ENCODE measurements at places on chromosomes 16 and 17. TPM values are rescaled to one million over a fixed set of nuclear protein-coding genes. Genes with fewer than 3 reads are reported as not detected.

GRCh38 chr16:79452671-79453070 is 147.9 kb downstream of the MAF start:
- H3K27me3 ChIP-seq, result 0 out of 2 replicates have a peak, but pooled peaks cover 11% of the 10 kb centered on the region
- no peaks in the 10 kb centered on the region for H3K36me3 ChIP-seq
- no peak overlapping the region for H3K27ac ChIP-seq
- H3K4me3 ChIP-seq, result no peak overlapping the region

DNA sequence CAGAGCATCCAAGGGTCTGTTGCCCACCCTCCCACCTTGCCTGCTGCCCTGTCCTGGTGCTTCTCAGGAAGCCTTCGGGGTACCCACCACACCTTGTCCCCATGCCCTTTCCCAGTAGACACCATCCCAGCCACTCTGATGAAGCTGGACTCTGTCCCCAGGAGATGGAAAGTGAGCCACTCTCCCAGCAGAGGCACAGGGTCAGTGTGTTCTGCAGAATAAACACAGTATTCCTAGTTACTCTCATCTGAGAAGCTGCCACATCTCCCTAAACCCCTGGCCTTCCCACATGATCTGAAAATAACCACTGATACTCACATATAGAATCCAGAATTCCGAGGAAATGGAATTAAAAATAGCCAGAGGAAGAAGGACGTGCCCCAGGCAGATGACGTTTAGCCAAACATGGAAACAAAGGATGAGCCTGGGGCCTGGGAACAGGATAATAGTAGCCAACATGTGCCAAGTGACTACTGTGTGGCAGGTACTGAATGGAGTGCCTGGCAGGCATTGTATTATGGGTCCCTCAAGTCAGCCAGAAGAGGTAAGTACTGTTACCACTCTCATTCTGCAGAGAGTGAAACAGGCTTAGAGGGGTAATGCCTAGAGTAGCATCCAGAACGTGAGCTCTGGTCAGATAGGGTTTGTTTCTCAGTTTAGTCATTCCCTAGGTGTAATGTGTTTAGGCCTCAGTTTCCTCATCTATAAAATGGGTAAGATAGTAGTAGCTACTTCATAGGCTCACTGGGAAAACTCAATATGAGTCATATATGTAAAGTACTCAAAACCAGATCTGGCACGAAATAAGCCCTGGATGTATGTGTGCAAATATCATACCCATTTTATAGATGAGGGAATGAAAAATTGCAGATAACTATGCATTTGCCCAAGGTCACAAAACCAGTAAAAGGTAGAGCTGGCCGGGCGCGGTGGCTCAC is 20.8 kb upstream of the PEMT start:
- H3K4me1 ChIP-seq, result no peaks in the 10 kb centered on the region
- H3K27me3 ChIP-seq, result no peaks in the 10 kb centered on the region
- DNase-seq, result no peak
- no peaks in the 10 kb centered on the region for H3K36me3 ChIP-seq
- no peak overlapping the region for H3K27ac ChIP-seq

GRCh38 chr16:79185711-79186110 is 414.8 kb downstream of the MAF start:
- no peaks in the 10 kb centered on the region for H3K27me3 ChIP-seq
- no peak overlapping the region for H3K27ac ChIP-seq
- no peaks in the 10 kb centered on the region for H3K4me1 ChIP-seq
- no peak for DNase-seq

- H3K4me1 ChIP-seq, result peaks cover 30% of the 10 kb centered on the region
- peak; percentile 89 for DNase-seq
- no peak overlapping the region for H3K4me3 ChIP-seq
- no peak overlapping the region for H3K27ac ChIP-seq
These were observed 17.8 kb upstream of the NAGLU start for GRCh38 chr17:42518046-42518754.

GRCh38 chr17:68318103-68318991 is 27.1 kb downstream of the ARSG start:
- peak; percentile 96 for DNase-seq
- H3K4me1 ChIP-seq, result peaks cover 25% of the 10 kb centered on the region
- H3K27me3 ChIP-seq, result no peaks in the 10 kb centered on the region
- H3K27ac ChIP-seq, result peak overlapping the region; percentile 86
- no peak overlapping the region for H3K4me3 ChIP-seq

DNA sequence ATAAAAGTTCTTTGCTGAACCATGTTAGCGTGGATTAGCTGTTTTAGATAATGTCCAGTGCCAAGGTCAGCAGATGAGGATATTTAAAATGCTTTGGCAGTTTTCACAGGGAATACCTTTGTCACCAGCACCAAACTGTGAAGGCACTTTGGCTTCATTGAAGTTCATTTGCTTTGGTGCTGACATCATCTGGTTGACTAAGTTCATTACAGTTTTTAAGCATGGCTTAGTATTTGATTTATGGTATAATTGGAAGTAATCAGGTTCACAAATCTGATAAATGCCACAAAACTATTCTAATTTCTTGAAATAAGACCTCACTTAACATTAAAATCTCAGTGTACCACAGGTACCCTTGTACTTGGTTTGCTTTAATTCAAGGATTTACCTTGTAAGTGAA is 4.3 kb downstream of the GID4 start:
- DNase-seq, result peak; percentile 61
- H3K4me1 ChIP-seq, result peaks cover 25% of the 10 kb centered on the region
- H3K4me3 ChIP-seq, result no peak overlapping the region
- no peaks in the 10 kb centered on the region for H3K27me3 ChIP-seq
- no peak overlapping the region for H3K27ac ChIP-seq

DNA sequence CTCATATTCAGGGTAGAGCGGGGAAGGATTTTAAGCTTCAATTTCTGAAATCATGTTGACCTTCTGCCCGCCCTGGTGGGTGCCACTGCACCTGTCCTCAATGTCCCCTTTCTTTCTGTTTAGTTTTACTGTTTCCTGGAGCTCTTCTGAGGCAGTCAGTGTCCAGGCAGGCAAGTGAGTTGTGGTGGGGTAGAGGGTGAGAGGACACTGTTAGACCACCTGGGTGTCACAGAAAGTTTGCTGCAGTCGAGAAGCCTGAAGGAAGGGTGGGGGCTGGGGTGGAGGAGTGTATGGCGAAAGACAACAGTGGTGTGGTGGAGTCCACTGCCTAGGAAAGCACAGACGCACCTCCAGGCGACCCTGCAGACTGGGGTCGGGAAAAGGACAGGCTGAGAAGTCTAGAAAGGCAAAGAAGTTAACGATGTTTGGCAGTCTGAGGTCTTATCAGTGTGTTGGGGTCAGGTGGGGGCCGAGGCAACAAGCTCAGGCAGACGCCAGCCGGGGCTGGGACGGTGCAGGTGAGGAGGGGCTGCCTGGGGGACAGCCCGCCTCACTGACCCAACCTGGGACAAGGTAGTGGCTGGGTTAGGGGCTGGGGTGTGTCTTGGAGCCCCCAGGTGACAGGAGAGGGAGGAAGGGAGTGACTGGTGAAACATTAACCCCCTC is 23.3 kb upstream of the HOXB13 start:
- peaks cover 53% of the 10 kb centered on the region for H3K4me1 ChIP-seq
- H3K36me3 ChIP-seq, result no peaks in the 10 kb centered on the region
- no peak overlapping the region for H3K27ac ChIP-seq
- H3K27me3 ChIP-seq, result no peaks in the 10 kb centered on the region
- no peak for DNase-seq

GRCh38 chr17:61486135-61487120 is 34.2 kb downstream of the TBX4 start:
- H3K36me3 ChIP-seq, result no peaks in the 10 kb centered on the region
- no peak overlapping the region for H3K4me3 ChIP-seq
- no peak for DNase-seq
- H3K4me1 ChIP-seq, result 0 out of 2 replicates have a peak, but pooled peaks cover 8% of the 10 kb centered on the region
- no peak overlapping the region for H3K27ac ChIP-seq

DNA sequence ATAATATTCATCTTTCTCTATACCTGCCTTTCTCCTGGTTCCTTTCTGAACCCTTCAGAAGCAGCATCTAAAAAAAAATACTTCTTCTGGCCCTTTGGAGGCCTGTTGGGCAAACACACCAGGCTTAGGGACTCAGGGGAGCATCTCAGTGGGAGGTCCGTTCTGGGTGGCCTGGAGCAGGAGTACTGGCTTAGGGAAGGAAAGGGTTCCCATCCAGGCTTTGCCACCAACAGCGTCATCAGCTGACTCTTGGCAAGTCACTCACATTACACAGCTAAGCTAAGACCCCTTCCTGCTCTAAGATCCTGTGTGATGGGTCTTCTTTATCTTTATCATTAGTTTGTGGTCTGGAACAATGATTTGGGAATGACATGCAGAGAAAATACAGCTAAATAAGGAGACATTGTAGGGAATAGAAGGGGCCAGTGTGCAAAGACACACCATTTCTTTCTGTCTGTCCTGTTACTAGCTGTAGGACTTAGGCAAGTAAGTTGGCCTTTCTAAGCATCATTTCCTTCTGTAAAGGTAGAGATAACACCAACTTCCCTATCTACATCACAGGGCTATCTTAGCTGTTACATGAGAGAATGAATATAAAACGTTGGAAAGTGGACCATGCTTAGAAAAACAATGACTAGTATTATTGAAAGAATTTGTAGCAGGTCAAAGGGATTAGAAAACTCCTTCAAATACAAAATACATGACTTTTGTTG is 9.9 kb downstream of the PCTP start:
- no peaks in the 10 kb centered on the region for H3K27me3 ChIP-seq
- H3K4me3 ChIP-seq, result no peak overlapping the region
- DNase-seq, result no peak

DNA sequence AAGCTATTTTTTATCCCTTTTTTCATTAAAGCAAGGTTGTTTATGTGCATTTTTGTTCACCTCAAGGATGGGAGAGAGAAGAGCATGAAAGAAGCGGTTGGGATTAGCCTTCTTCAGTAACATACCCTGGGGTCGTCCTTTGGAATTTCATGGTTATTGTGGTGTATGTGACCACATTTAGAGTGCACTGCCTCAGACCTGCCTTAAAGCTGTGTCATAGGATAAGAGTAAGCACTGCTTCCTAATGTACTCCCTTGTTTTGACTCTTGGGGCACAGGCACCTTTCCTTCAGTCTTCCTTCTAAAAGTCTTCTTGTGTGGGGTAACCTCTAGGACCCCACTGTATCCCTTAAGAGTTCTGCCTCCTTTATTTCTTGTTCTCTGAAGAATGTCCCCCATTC is 28.9 kb downstream of the TNRC6A start:
- H3K4me3 ChIP-seq, result no peak overlapping the region
- no peak overlapping the region for H3K27ac ChIP-seq
- peaks cover 29% of the 10 kb centered on the region for H3K36me3 ChIP-seq
- H3K27me3 ChIP-seq, result no peaks in the 10 kb centered on the region
- DNase-seq, result no peak

DNA sequence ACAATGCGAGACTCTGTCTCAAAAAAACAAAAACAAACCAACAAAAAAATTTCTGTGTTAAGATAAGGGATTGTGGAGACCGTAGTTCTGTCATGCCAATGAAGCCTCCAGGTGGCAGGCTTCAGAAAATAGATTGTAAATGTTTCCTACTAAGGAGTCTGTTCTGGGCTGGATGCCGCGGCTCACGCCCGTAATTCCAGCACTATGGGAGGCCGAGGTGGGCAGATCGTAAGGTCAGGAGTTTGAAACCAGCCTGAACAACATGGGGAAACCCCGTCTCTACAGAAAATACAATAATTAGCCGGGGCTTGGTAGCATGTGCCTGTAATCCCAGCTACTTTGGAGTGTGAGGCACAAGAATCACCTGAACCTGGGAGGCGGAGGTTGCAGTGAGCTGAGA is 4.4 kb upstream of the SNX29 start:
- DNase-seq, result peak; percentile 23
- no peak overlapping the region for H3K4me3 ChIP-seq
- no peak overlapping the region for H3K27ac ChIP-seq
- H3K4me1 ChIP-seq, result no peaks in the 10 kb centered on the region
- H3K36me3 ChIP-seq, result no peaks in the 10 kb centered on the region
- H3K27me3 ChIP-seq, result no peaks in the 10 kb centered on the region

- H3K36me3 ChIP-seq, result peaks cover 6% of the 10 kb centered on the region
- DNase-seq, result peak; percentile 71
- H3K4me3 ChIP-seq, result no peak overlapping the region
- H3K4me1 ChIP-seq, result no peaks in the 10 kb centered on the region
- H3K27ac ChIP-seq, result no peak overlapping the region
These were observed 52.3 kb upstream of the ADCY7 start for GRCh38 chr16:50213939-50214519.

- no peak for DNase-seq
- no peaks in the 10 kb centered on the region for H3K4me1 ChIP-seq
- H3K27ac ChIP-seq, result no peak overlapping the region
- no peaks in the 10 kb centered on the region for H3K36me3 ChIP-seq
- no peak overlapping the region for H3K4me3 ChIP-seq
These were observed 27.8 kb downstream of the PLXDC1 start for GRCh38 chr17:39123627-39124026.

DNA sequence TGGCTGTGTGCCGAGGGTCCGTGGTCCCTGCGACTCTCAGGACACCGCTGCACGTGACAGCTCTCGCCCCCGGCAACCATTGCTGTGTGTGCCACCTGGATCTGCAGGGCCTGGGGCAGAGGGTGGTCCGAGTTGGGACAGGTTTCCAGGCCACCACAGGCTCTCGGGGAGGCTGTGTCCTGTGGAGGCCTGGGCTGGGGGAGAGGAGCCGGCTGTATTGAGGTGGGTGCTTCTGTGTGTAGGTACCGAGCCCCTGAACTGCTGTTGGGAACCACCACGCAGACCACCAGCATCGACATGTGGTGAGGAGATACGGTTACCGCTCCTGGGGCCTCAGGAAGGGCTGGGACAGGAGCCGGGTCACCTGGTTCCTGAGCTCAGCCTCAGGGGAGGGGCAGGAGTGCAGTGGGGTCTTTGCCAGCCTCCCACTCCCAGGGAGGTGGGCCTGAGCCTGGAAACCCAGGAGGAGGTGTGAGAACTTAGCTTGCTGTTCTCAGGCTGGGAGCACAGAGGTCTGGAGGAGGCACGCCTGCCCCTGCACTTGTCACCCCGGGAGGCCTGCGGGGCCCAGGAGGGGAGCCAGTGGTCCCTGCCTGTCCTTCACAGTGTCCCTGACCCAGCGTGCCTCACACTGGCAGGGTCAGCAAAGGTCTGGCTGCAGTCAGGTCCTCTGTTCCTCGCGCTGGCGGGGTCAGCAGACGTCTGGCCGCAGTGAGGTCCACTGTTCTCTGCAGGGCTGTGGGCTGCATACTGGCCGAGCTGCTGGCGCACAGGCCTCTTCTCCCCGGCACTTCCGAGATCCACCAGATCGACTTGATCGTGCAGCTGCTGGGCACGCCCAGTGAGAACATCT is 7.3 kb downstream of the SPATA2L start:
- H3K4me3 ChIP-seq, result no peak overlapping the region
- H3K36me3 ChIP-seq, result no peaks in the 10 kb centered on the region
- H3K4me1 ChIP-seq, result no peaks in the 10 kb centered on the region
- no peak for DNase-seq
- no peaks in the 10 kb centered on the region for H3K27me3 ChIP-seq
- no peak overlapping the region for H3K27ac ChIP-seq

DNA sequence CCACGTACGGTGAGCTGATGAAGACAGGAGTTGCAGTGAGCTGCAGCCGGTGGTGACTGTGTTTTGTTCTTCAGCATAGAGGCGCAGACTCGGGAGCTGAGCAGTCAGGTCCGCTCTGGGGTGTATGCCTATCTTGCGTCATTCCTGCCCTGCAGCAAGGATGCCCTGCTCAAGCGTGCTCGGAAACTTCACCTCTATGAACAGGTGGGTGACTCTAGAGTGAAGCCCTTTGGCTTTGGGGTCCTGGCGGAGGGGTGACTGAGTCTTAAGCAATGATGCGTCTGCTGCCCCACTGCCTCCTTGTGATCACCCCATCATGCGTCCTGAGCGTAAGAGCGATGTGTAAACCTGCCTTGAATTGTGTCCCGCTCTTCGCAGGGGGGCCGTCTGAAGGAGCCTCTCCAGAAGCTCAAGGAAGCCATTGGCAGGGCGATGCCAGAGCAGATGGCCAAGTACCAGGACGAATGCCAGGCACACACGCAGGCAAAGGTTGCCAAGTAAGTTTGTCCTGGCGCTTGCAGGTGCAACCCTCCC is 22.9 kb downstream of the UBN1 start:
- H3K36me3 ChIP-seq, result peaks cover 5% of the 10 kb centered on the region
- no peaks in the 10 kb centered on the region for H3K4me1 ChIP-seq
- no peaks in the 10 kb centered on the region for H3K27me3 ChIP-seq

The RNF157 gene
- total RNA-seq, result 7.3 TPM

The TPPP3 gene
- not detected for total RNA-seq

The IRX6 gene
- total RNA-seq, result not detected

Data from PC-3 (cell line).